Cardiac fibroblast (primary cell): ENCODE measurements at places on chromosomes 12 and 14.
A peak's percentile ranks its signal among the peaks of the same experiment; 100 is the strongest.

GRCh38 chr14:28142400-28143015 lies 624.1 kb upstream of the FOXG1 start:
- DNase-seq: peak; percentile 0

DNA sequence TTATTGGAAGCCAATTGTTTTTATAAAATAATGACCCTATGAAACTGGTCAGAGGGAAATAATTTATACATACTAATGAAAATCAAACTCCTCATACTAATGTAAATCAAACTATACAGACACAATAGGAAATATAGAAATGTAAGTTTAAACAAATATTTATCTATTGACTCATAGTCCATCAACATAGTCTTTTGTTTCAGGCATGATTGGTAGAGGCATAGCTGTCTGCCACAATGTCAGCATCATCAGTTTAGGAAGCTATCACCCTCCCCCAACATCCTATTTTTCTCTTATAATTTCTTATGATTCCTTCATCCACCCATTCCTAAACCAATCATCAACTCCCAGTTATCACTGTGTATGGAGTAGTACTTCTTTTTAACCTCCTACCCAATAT lies 117.7 kb downstream of the SLC38A6 start:
- DNase-seq: no peak

GRCh38 chr12:100716945-100717732 lies 77.4 kb upstream of the ANO4 start:
- DNase-seq: peak; percentile 18

DNA sequence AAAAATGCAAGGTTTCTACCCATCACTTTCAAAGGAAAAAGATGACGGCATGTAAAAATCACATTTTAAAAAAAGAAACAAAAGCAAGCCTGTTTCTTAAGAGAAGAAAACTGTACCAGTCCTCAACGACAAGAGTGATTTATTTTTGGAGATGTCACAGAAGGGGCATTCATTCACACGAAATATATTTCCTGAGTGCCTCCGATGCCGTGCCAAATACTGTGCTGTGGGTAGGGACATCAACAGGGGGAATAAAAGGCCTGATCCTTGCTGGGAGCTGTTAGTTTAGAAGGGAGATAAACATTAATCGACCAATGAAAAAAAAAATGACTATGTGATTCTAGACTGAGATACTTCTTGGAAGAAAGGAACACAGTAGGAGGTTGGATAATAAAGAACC lies 297.5 kb upstream of the SOX5 start:
- no peak for DNase-seq

DNA sequence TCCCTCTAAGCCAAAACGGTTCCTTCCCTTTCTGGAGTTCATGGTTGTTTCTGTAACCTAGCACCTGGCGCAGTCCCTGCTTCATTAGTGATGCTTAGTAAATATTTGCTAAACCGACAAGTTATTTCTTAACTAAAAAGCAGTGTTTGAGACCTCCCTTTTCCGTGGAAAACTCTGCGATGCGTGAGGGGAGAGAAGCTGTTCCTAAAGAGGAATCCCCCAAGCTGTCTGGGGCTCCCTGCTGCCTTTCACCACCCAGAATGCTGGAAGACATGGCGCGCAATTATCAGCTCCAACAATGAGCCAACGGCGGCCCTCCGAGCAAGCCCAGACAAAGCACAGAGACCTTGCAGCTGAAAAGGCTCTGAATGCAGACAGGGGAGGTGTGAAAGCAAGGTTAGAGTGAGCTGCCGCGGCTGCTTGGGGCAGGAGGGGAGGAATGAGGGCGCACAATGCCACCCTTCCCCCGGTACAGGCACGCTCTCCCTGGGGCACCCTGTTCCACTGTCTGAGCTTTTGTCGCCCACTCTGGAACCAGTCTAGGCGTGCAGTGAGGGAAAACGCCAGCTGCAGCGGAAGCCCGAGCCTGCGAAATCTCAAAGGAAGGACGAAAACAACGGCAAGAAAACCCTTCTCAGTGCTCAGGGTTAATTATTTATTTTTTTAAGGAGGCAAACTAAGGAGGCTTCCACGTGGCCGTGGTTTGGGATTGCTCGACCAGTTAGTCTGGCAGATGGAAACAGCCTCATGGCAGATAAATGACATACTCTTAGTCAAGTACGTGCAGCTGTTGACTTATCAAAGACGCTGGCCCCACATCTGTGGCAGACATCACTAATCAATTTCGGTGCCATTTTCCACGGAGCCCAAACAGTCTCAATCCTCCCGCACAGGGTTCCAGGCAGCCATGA lies 66.3 kb downstream of the RBM19 start:
- no peak for DNase-seq

DNA sequence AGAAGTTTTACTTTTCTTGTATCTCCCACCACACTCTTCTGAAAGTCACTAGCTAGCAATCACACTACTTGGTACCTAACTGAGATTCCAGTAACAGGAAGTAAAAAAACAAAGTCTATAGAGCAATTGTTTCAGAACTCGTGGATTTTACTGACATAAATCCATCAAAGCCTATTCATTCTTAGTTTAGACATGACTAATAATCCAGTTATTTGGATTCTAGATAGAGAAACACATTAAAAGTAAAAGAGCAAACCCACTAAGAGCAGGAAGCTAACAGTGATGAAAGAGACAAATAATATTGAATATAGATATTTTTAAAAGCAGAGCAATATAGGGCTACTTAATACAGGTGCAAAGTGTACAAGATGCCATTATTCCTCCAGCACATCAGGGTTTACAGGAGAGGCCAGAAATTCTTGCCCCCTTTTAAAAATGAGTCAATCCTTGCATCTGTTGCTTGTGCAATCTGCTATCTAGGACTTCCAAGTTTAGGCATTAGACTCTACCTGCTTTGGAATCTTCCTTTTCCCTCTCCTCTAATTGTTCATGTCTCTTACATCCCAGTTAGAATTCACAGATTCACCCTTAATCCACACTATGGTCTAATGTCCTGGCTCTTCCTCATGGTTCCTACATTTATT lies 6.0 kb downstream of the HEATR5A start:
- DNase-seq: peak; percentile 41

DNA sequence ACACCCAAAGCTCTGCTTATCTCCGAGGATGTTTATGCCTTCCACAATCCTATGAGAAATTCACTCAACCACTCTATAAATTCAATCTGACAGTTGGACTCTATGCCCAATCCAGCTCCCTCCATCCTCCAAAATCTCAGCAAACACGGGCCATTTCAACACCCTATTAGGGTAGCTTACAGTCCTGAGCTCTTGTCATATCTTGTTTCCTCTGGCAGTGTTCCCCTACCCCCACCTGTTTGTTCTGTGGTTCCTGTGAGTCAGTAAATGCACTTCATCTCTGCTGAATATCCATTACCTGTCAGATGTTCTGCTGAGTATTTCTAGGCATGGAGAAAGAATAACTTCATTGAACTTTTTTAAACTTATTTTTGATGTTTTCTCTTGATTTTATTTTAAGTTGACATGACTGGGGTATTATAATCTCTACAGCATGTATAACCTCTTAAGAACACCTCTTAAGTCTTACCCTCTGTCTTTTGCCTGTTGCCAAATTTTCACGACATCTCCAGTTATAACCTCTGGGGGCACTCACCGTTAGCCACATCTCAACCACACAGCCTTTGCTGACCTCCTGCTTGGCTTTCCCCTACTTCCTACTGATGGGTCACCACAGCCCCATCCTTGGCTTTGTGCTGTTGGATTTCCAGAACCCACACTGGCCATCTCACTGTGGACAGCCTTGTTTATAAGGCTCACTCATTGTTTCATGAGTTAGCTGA lies 317.0 kb upstream of the TMPO start:
- DNase-seq: no peak

GRCh38 chr12:71371122-71371521 lies 68.5 kb upstream of the LGR5 start:
- peak; percentile 37 for DNase-seq

DNA sequence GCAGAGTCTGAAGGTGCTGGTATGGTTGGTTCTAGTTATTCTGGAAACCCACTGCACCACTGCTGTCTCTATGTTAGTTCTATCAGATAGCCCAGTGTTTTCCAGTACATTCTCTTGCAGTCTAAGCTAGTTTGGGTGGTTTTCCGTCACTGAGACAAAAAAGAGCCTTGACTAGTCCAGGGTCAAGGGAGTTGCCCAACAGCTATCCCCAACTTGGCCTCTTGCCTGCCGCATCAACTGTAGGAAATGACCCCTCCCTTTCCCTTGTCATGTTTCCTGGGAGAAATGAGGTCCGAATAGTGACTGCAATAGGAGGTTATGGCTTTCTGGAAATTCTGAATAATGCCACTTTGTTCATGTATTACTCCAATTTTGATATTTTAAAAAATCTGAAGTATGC lies 160.4 kb downstream of the EFCAB11 start:
- DNase-seq: peak; percentile 39

DNA sequence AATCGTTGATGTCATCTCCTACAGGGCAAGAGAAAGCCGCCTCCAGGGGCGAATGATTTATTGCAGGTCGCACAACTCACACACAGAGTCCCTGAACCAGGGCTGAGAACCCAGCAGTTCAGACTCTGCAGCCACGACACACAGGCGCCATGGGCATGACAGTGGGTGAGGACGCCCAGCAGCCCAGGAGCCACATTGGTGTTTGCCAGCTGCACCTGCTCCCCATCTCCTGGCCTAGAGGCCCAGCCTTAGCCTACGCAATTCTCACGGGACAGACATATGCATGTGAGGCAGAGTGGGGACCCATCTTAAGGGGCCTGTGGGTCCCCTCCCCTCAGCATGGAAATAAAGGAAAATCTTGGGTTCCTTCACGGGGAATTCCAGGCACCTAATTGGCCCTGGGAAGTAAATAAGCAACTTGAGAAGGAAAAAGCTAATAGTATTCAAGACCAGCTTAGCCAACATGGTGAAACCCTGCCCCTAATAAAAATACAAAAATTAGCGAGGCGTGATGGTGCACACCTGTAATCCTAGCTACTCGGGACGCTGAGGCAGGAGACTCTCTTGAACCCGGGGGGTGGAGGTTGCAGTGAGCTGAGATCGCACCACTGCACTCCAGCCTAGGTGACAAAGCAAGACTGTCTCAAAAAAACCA lies 69.3 kb downstream of the RIMBP2 start:
- DNase-seq: no peak

- no peak for DNase-seq
Observed at GRCh38 chr14:92489394-92490238, 24.0 kb upstream of the RIN3 start.

DNA sequence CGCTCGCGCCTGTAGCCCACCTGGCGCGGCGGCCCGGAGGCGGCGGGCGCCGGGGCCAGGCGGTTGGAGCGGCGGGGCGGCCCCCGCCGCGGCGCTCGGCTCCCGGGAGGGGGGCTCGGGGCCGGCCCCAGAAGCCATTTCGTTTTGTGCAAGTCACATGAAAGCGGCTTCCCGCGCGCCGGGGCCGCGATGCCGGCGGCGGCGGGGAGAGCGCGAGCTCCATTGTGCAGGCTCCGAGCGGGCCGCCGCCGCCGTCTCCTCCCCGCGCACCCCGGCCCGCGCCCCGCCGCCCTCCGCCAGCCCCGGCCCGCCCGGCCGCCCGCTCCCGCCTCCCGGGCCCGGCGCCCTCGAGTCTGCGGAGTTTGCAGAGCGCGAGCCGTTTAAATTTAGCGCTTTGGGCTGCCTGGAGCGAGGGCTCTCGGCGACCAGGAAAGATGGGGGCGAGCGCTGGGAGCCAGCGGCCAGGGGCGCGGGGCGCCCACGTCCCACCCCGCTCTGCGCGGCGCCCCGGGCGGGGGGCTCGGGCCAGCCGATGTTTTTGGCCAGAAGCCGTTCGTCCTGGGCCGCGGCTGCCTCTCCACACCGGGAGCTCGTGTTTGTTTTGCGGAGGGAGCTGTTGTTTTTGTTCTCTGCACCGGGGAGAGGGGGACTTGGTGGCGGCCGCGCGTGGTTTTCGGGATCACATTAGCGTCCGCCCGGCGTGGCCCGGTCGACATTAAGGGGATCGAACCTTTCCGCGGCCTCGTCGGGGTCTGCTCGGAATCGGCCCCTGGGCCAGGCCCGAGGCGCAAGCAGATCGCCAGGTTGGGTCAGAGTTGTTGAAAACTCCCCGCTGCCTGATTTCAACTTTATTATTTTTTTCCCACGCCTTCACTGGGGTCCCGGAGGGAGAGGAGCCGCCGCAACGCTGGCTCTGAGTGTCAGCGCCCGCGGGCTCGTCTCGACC lies 982 bp downstream of the BCL7A start:
- DNase-seq: peak; percentile 29

DNA sequence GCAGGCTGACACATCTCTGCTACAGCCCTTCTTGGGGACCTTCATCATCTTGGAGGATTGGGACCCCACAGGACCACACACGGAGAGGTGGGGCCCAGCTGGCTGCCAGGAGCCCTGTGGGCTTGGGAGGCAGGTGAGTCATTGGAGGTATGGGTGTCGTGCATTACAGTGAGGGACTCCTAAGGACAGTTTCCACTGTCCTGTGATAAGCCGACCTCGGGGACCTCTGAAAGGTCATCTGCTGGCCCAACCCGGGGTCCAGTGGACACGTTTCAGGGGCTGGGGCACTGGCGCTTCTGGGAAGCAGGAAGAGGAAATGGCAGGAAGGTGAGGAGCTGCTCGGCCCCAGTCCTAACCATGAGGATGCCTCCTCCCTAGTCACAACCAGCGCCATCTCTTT lies 238.0 kb downstream of the BCL11B start:
- DNase-seq: no peak

GRCh38 chr12:110669193-110669502 lies 19.8 kb downstream of the HVCN1 start:
- DNase-seq: no peak

DNA sequence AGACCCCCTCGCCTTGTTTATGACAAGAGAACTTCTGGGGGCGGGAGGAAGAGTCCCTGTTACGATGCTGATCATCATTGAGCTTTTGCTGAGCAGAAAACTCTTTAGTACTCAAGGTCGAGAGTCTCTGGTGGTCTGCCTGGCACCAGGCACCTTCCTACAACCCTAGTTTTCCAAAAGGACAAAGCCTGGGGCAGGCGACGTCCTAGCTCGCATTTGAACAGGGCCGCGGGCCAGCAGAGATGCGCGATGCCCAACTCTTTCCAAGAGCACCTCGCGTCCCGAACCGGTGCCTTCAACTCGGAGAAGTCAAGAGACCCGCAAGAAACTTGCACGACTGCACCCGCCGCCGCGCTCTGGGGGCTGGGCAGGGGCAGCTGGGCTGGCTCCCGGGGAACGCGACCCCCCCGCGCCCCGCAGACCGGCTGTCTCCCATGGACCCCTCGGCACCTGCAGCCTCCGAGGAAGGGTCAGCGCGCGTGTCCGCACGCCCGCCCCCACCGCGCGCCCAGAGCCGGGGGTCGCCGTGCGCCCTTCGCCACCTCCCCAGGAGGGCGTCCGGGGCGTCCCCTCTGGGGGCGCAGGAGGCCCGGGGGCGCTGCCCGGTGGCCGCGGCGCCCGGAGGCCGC lies 377 bp upstream of the BCL7A start:
- DNase-seq: peak; percentile 22

GRCh38 chr14:105419195-105420091 lies at the start of gene MTA1:
MTA1 (plus strand) TSS chr14:105419827; CDS start chr14:105420036, 209 bp downstream.
- DNase-seq: no peak

DNA sequence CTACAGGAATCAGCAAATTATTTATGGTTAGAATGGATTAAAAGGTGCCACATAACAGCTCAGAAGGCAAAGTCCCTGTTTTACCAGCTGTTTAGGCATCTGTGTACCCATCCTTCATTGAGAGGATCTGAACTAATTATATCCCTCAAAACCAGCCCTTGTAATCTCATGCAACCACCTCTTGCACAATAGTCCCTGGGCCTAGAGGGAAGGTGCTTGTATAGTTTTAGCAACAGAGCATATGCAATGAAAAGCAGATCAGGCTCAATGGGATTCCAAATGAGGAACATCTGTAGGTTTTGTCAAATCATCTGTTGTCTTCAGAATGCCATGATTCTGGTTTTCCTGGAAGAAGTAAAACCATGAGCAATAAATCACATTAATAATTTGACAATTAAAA lies 26.0 kb upstream of the GLIPR1L2 start:
- peak; percentile 34 for DNase-seq
